Tibial nerve (tissue), 4 donors: ENCODE measurements at places on chromosomes 3 and 15. TPM values are rescaled to one million over a fixed set of nuclear protein-coding genes. Genes with fewer than 3 reads are reported as not detected.

Gene ZIC1
- not detected for total RNA-seq

Gene CCDC39
- total RNA-seq, result not detected

Gene ZNF860
- 1.3 TPM for total RNA-seq

Gene C2CD4A
- total RNA-seq, result 0.30 TPM

Gene CLDN18
- total RNA-seq, result not detected

Gene MESP2
- not detected for total RNA-seq

Gene SERPINI2
- total RNA-seq, result not detected

Gene POPDC2
- 0.90 TPM for total RNA-seq

Gene RBP2
- not detected for total RNA-seq

DNA sequence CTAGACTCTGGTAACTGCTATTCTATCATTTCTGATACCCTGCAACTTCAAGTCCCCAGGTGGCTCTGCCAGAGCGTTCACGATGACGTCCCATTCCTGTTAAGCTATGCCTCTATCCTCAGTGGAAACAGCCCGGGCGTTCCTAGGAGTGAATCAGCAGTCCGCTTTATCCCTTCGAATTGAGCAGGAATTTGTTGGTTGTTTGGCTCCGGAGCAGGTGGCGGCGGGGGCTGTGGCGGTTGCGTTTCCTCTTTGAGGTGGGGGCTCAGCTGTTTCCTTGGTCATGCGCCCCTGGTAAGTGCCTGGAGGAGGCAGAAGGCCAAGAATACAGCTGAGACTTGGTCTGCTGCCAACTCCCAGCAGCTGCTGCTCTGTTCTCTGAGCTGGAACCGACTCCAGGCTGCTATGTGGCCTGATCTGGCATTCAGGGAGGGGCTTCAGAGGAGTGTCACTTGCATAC lies 25.2 kb downstream of the ARPP21 start:
- peaks cover 11% of the 10 kb centered on the region for H3K4me1 ChIP-seq
- no peaks in the 10 kb centered on the region for H3K36me3 ChIP-seq
- no peak overlapping the region for H3K4me3 ChIP-seq
- no peak overlapping the region for H3K27ac ChIP-seq
- DNase-seq, result peak; percentile 13

DNA sequence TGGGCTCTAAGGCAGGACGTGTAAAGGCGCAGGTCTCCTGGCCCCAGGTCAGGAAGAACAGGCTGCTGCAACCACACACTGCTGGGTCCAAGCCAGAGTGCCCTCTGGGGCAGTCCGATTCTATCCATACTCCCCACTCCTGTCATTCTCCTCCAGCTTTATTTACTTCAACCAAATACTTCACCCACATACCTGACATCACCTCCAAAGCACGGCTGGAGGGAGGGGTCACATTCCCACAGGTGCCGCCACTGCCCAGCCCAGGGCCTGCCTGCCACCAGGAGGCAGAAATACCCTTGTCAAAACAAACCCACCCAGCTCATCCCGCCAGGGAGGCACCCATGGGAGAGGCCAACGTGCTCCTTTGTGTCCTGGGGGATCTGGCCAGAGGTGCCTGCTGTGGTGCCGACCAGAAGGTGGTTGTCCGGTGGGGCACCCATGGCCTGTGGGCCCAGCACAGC lies 100.4 kb downstream of the DAPK2 start:
- no peak for DNase-seq
- no peaks in the 10 kb centered on the region for H3K36me3 ChIP-seq
- no peaks in the 10 kb centered on the region for H3K27me3 ChIP-seq
- H3K27ac ChIP-seq, result peak overlapping the region; percentile 11
- no peak overlapping the region for H3K4me3 ChIP-seq
- H3K4me1 ChIP-seq, result peaks cover 18% of the 10 kb centered on the region

DNA sequence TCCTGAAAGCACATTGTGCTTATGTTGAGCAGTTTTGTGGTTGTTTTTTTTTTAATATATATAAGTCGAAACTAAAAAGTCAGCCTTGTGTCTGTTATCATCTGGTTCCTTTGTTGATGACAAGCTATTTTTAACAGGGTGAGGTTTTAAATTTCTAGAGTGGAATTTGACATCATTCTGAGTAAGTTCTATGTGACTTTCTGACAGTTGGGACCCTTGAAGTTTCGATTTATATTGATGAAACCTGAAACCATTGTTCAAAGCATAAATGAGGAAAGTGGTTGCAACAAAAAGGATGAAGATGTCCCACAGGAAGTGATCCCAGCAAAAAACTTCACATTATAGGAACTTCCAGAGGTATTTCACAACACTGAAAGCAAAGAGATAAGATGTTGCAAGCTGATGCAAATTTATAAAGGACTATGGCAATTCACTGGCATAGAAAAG lies 94.0 kb downstream of the CYP19A1 start:
- no peaks in the 10 kb centered on the region for H3K27me3 ChIP-seq
- H3K36me3 ChIP-seq, result no peaks in the 10 kb centered on the region
- no peak overlapping the region for H3K27ac ChIP-seq
- H3K4me3 ChIP-seq, result no peak overlapping the region
- DNase-seq, result no peak
- no peaks in the 10 kb centered on the region for H3K4me1 ChIP-seq

- no peaks in the 10 kb centered on the region for H3K27me3 ChIP-seq
- no peaks in the 10 kb centered on the region for H3K36me3 ChIP-seq
- no peak overlapping the region for H3K27ac ChIP-seq
- no peaks in the 10 kb centered on the region for H3K4me1 ChIP-seq
- DNase-seq, result no peak
These were observed 6.6 kb upstream of the SUCNR1 start for GRCh38 chr3:151866711-151867410.

DNA sequence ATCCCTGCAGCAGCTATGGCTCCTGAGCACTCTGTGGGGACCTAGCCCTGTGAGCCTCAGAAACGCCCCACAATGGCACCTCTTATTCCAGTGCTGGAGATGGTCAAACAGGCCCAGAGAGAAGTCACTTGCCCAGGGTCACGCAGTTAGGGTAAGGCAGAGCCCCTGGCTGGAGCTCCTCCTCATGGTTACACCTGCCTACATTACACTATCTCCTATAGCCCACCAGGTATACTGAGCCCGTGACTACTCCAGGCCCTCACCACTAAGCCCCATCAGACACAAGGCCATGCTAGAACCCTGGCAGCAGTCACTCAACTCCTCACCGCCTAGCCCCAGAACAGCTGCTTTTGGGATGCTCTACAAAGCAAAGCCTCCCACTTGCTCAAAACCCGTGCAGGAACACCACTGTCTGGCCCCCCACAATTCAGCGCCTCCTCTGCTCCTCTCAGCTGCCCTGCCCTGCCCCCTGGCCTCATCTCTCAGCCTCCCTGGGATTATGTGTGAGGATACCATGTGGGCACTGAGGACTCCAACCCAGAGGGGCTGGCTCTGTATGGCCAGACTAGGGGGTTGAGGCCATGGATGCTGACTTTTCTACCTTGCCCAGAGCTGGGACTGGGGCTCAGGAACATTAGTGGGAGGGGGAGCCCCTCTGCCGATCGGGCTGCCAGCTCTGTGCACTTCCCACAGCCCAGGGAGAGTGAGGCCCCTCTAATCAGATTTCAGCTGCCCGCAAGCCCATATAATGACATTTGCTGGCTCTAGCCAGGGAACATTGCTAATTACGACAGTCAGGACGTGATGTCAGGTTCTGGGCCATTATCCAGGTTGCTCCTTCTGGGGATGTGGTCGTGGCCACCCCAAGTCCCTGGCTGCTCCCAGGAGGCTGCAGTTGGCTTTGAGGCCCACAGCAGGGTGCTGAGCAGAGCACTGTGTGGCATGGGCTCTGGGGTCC lies 4.0 kb downstream of the NT5DC2 start:
- no peaks in the 10 kb centered on the region for H3K36me3 ChIP-seq
- H3K27me3 ChIP-seq, result no peaks in the 10 kb centered on the region
- DNase-seq, result peak; percentile 47
- H3K4me1 ChIP-seq, result peaks cover 14% of the 10 kb centered on the region
- no peak overlapping the region for H3K27ac ChIP-seq

- H3K27ac ChIP-seq, result no peak overlapping the region
- H3K27me3 ChIP-seq, result no peaks in the 10 kb centered on the region
- no peak overlapping the region for H3K4me3 ChIP-seq
- H3K4me1 ChIP-seq, result no peaks in the 10 kb centered on the region
- no peaks in the 10 kb centered on the region for H3K36me3 ChIP-seq
- DNase-seq, result no peak
These were observed 277.1 kb downstream of the MAGI1 start for GRCh38 chr3:65761446-65762234.

- no peak for DNase-seq
- H3K4me3 ChIP-seq, result no peak overlapping the region
- H3K36me3 ChIP-seq, result no peaks in the 10 kb centered on the region
- H3K27ac ChIP-seq, result no peak overlapping the region
- H3K27me3 ChIP-seq, result no peaks in the 10 kb centered on the region
These were observed 887.3 kb downstream of the NTRK3 start for GRCh38 chr15:87369269-87369668.

DNA sequence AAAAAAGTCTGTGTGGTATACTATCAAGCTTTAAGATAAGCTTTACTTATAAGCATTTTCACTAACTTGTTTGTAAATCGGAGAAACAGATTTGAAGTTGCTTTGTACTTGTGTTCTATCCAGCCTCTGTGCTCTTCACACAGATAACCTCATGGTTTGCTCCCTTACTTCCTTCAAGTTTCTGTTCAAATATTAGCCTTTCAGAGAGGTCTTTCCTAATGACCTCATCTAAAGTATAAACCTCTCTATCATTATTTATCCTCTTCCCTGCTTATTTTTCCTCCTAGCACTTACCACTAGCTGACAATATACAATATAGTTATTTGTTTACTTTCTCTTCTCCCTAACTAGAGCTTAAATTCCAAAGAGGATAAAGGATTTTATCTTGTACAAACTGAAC lies 180.0 kb downstream of the CBLB start:
- no peaks in the 10 kb centered on the region for H3K36me3 ChIP-seq
- no peak overlapping the region for H3K27ac ChIP-seq
- no peak for DNase-seq

DNA sequence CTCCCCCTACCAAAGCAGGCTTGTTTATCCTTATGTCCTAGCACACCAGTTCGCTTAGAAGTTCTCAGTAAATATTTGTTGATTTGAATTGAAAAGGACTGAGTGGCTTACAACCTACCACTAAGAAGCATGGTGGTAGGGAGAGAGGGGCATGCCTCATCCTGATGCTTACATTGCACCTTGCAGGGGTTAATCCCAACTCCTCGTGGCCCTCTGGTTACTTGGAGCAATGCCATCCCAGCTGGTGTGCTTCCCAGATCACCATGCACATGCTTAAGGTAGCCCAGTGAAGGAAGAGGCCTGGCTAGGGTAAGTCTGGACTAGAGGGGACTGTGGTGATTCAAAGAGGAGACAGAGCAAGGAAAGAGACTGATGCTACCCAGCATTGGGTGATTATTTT lies 253.3 kb downstream of the CLSTN2 start:
- H3K36me3 ChIP-seq, result no peaks in the 10 kb centered on the region
- H3K4me1 ChIP-seq, result peaks cover 23% of the 10 kb centered on the region
- H3K27me3 ChIP-seq, result no peaks in the 10 kb centered on the region
- H3K4me3 ChIP-seq, result no peak overlapping the region

- no peak for DNase-seq
- no peaks in the 10 kb centered on the region for H3K4me1 ChIP-seq
- H3K4me3 ChIP-seq, result no peak overlapping the region
- H3K36me3 ChIP-seq, result no peaks in the 10 kb centered on the region
- no peak overlapping the region for H3K27ac ChIP-seq
These were observed 4.2 kb upstream of the APBA2 start for GRCh38 chr15:28881600-28881999.

GRCh38 chr3:64226730-64227129 lies 1.5 kb upstream of the PRICKLE2 start:
- no peaks in the 10 kb centered on the region for H3K27me3 ChIP-seq
- H3K4me1 ChIP-seq, result no peaks in the 10 kb centered on the region
- no peaks in the 10 kb centered on the region for H3K36me3 ChIP-seq
- DNase-seq, result no peak
- no peak overlapping the region for H3K27ac ChIP-seq

GRCh38 chr15:43440721-43441281 lies 52.2 kb downstream of the TP53BP1 start:
- peak overlapping the region; percentile 43 for H3K27ac ChIP-seq
- DNase-seq, result no peak
- peaks cover 4% of the 10 kb centered on the region for H3K36me3 ChIP-seq
- H3K4me1 ChIP-seq, result no peaks in the 10 kb centered on the region
- H3K4me3 ChIP-seq, result no peak overlapping the region

GRCh38 chr15:85318048-85318731 lies 62.2 kb upstream of the AKAP13 start:
- no peaks in the 10 kb centered on the region for H3K36me3 ChIP-seq
- H3K4me1 ChIP-seq, result no peaks in the 10 kb centered on the region
- no peak for DNase-seq
- no peaks in the 10 kb centered on the region for H3K27me3 ChIP-seq

- peak; percentile 70 for DNase-seq
- peak overlapping the region; percentile 64 for H3K4me3 ChIP-seq
- H3K27ac ChIP-seq, result peak overlapping the region; percentile 88
- peaks cover 11% of the 10 kb centered on the region for H3K27me3 ChIP-seq
These were observed 668 bp downstream of the THRB start for GRCh38 chr3:24493746-24494617.

- DNase-seq, result no peak
- no peaks in the 10 kb centered on the region for H3K4me1 ChIP-seq
- no peak overlapping the region for H3K27ac ChIP-seq
These were observed 81.3 kb downstream of the MTHFS start for GRCh38 chr15:79815468-79815867.

DNA sequence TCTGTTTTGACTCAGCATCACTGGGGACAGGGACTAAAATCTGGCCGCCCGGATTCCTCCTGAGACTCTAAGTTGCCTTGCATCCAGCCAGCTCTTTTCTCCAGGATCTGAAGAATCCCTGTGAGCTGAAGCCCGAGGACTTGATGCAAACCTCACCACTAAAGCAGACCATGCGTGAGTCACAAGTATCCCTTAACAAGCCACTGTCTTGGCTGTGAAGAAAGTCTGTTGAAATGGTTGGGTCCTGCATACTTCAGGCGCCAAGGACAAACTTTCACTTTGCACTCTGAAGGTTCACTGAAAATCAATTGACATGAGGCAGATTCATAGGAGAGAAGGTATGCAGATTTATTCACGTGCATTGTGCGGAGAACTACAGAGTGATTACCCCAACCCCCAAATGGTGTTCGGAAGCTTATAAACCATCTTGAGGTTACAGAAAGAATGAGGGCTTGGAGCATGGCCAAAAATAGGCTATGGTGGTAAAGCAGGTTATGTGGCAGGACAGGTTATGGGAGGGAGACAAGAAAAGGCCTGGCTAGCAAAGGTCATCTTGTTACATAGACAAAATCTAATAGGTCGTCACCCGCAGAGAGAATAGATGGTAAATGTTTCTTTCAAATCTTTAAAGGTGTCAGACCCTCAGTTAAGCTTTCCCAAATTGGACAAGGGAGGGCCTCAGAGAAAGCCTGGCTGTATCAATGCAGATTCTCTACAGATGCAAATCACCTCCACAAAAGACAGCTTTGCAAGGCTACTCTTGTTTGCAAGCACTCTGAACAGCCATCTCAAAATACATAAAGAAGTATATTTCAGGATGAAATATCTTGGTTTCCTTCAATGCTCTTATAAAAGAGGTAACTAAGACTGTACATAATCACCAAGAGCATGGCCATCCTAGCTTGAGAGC lies 126.3 kb upstream of the PLAAT1 start:
- H3K4me3 ChIP-seq, result no peak overlapping the region
- no peak for DNase-seq
- H3K27me3 ChIP-seq, result no peaks in the 10 kb centered on the region

- peaks cover 18% of the 10 kb centered on the region for H3K36me3 ChIP-seq
- no peaks in the 10 kb centered on the region for H3K27me3 ChIP-seq
- no peak overlapping the region for H3K27ac ChIP-seq
- no peak overlapping the region for H3K4me3 ChIP-seq
- no peak for DNase-seq
These were observed 37.5 kb downstream of the SNAPC5 start for GRCh38 chr15:66459818-66460615.

- no peaks in the 10 kb centered on the region for H3K27me3 ChIP-seq
- no peaks in the 10 kb centered on the region for H3K4me1 ChIP-seq
- DNase-seq, result no peak
- H3K36me3 ChIP-seq, result no peaks in the 10 kb centered on the region
These were observed 233.0 kb upstream of the SATB1 start for GRCh38 chr3:18657858-18658820.
